NCI-H1436 treated with DMSO at 0.1 percent for 48 hours (cell line): ENCODE measurements at places on chromosomes 4 and X.

DNA sequence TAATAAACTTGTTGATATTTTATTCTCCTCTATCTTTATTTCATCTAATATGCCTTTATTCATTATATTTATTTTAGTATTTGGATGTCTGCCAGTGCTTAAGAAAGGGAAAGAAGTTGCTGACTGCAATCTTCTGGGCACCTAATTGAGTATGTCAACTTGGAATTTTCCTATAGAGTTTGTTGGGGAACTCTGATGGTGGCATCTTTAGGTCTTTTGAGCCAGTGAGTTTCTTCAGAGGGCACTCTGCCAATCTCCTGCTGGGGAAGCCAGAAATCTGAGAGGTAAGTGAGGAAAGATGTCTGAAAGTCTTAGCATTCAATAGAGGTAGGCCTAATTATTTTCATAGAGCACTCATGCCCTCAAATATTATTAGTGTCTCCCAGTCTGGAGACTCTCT lies 475.0 kb downstream of the GABRG1 start:
- no peak for DNase-seq

GRCh38 chr4:86506591-86506990 lies 87.5 kb upstream of the PTPN13 start:
- DNase-seq: no peak

DNA sequence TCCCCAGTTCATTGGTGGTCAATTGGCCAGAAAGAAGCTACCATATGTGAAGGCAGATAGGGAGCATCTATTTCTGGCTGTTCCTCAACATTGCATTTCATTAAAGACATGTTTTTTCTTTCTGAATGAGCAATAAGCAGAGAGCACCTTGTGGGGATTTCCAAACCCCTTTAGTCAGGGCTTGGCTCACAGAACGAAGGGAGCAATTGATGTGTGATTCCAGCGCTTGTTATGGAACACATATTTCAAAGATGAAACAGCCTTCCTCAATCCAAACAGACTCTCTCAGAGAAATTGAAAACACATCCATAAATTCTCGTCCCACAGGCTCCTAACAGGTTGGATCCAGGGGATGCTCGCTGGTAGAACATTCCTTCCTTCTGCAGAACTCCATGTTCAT lies 84.1 kb downstream of the CLCN4 start:
- DNase-seq: no peak

GRCh38 chr4:26192899-26193869 lies 127.6 kb upstream of the RBPJ start:
- no peak for DNase-seq

- no peak for DNase-seq
Observed at GRCh38 chr4:158849681-158850080, 80.9 kb downstream of the FNIP2 start.

DNA sequence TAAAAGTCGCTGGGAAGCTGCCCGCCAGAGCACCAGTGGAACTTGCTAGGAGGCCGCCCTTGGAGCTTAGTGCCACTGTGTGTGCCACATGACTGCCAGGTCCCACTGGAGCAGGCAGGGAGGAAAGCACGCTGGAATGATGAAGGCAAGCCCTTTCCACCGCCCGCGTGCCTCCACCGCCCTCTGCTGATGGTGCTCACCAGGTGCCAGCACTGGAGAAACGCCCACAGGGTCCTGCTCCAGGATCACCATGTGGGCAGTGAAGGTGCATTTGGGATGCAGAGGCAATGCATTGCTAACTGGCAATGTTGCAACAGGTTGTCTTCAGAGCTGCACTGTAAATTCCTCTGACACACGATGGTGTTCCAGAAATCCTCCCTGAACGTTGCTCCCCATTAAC lies 76.3 kb downstream of the SHROOM2 start:
- DNase-seq: no peak

- no peak for DNase-seq
Observed at GRCh38 chrX:3548765-3549391, 164.6 kb downstream of the PRKX start.

DNA sequence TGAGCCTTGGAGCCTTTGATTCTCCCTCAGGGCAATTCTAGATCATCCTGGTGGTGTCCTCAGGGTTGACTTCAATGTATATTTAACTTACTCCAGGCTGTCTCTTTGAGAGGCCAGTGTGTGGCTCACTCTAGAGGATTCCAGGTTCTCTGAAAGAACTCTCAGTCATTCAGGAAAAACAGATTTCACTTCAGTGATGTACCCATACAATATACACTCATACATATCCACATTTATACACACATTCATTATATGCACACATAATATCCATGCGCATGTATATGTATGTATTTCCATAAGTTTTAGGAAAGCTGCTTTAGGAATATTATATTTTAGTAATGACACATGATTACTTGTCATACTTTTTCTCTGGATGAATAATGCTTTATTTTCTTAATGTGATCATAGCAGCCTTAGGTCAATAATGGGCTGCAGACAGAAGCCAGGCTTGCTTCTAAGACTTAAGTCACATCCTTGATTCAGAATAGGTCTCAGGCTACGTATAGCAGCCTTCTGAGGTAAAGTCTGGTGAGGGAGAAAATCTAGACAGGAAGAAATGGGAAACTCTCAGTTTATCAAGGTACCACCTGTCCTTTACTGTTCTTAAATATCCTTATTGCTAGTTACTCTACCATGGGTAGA lies 397.0 kb downstream of the GPAT3 start:
- DNase-seq: no peak
